Karpas-422 (cell line): ENCODE measurements at places on chromosomes 5 and 9.

DNA sequence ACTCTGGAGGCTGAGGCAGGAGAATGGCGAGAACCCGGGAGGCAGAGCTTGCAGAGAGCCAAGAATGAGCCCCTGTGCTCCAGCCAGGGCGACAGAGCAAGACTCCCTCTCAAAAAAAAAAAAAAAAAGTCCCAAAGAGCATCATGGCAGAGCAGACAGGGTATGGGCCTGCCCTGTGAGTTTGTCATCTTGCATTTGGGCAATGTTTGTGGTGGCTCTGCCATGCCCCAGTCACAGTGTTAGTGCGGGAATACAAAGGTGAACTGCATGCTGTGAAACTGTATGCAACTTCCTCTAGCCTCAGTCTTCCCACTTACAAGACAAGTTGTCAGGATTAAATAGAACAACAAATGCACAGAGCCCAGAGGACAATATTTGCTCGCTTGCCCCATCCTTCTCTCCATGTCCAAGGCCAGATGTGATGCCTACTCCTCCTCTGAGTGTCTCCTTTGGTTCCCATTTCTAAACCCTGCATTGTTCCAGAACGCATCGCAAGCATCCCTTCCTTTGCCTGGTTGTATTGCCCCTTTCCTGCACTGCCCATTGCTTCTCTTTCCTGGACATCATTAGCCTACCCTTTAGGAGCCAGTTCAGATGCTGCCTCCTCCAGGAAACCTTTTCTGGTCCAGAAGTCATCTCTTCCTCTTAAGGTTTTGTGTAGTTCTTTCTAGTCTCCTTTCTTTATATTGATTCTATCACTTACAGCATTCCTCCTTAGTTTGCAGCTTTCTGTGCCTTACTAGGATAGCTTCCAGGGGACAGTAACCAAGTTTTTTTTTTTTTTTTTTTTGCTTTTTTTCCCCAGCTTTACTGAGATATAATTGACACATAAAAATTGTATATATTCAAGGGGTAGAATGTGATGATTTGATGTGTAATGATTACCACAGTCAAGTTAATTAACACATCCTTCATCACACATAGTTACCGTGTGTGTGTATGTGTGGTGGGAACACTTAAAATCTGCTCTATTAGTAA, 69.0 kb upstream of the TNFAIP8 start:
- no peak for DNase-seq

- DNase-seq = no peak
Observed at GRCh38 chr9:77893706-77894105, 137.9 kb downstream of the GNAQ start.

- peak; percentile 88 for DNase-seq
Observed at GRCh38 chr5:142012186-142012785, 541 bp downstream of the GNPDA1 start.

GRCh38 chr9:99234618-99235017, 12.5 kb downstream of the SEC61B start:
- no peak for DNase-seq

GRCh38 chr5:5289537-5289936, 132.9 kb upstream of the ICE1 start:
- no peak for DNase-seq

DNA sequence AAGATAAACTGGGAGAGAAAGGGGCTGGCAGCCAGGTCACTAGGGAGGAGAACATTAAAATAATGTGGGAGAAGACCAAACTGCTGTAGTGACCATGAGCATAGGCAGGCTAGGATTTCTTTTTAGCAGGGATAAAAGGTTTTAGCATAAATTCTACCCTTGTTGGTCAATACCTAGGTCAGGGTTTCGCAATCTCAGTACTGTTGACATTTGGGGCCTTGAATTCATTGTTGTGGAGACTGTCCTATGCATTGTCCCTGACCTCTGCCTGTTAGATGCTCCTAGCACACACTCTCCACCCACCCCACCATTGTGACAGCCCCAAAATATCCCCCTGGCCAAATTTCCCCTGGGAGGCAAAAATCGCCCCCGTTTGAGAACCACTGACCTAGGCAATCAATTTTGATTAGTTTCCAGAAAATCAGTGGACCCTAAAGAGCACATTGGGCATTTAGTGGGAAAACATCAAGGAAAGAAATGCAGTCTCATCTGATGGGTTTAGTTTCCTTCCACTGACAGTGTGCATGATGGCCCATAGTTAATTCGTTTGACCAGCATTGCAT, 181.4 kb downstream of the NTRK2 start:
- DNase-seq = no peak

DNA sequence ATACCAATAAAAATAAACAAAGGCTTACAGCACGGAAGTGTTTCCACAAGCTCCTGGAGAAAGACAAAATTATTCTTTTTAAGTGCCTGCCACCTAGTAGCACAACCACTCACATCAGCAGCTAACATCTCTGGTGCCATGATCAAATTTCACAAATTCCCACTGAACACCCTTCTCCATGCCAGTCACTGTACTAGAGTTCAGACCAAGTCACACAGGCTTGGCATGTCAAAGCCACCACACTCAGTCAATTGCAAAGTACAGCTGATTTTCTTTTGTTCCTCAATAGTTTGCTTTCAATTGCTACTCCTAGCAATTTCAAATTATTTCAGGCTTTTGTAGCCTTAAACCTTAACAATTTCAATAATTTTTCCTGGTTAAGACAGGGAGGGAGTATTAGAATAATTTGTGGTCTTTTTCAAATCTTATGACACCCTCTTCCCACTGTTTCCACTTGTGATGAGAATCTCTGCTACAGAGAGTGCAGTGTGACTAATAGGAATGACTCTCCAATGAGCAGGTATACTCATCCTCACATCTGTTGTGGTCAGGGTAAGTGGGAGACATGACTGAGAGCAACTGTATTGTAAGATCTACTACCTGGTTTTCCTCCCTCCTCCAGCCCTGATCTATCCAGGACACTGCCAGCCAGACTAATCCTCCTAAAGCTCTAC, 46.2 kb downstream of the RNF145 start:
- DNase-seq = no peak

DNA sequence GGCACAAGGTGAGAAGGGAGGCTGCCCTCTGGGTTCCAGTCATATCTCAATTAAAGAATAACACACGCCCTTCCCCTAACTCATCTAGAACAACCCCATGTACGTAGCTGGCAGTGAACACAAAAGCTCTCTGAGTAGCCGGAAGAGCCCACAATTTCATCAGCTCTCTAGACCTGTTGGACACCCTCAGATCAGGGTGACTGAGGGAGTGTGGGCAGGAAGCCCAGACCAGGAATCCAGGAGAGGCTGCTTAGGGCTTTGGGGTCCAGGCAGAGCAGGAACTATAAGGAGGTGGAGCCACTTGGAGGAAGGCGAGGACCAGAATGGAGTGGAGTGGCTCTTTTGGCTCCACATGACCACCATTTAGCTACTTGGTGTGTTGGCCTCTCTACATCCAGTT, 237.4 kb downstream of the NR3C1 start:
- DNase-seq = no peak

DNA sequence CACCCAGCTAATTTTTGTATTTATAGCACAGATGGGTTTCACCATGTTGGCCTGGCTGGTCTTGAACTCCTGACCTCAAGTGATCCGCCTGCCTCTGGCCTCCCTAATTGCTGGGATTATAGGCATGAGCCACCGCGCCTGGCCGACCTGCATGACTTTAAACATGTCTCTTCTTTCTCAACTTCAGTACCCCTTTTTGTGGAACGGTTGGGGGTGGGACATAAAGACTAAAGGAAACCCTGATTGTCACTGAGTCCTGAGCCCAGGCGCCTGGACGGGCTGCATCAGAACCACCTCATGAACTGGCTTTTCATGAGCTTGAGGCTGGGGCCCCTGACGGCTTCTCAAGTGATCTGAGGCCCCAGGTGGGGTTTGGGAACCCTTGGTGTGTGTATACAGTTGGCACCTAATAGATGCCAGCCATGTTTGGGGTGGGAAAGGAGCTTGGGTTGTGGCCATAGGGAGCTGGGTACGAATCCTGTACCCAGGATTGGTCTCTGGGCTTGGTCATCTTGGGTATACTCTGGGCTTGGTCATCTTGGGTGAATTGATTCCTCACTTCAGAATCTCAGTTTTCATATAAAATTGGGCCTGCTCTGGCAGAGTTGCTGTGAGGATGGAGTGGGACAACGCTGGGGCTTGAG, 2.2 kb downstream of the GRK6 start:
- no peak for DNase-seq

GRCh38 chr5:80591352-80591751, 21.3 kb upstream of the ANKRD34B start:
- DNase-seq = no peak

GRCh38 chr9:16866587-16866986, 3.9 kb downstream of the BNC2 start:
- DNase-seq = no peak

- DNase-seq = no peak
Observed at GRCh38 chr9:81666123-81666522, 23.2 kb downstream of the TLE1 start.

DNA sequence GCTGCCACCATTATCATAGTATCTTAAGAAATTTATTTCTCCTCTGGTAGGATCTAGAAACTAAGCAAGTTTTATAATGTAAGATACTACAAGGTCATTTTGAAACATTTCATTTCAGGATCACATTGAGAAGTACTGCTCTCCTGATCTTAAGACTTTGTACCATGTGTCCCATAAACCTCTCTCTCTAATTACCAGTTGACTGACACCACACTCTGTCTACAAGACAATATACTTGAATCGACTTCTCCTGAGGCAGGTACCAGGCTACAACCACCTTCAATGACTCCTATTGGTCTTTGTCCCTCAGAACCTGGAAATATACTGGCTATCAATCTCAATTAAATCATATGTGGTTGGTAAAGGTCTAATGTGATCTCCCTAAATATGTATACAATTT, 597.0 kb downstream of the PTPRD start:
- no peak for DNase-seq

DNA sequence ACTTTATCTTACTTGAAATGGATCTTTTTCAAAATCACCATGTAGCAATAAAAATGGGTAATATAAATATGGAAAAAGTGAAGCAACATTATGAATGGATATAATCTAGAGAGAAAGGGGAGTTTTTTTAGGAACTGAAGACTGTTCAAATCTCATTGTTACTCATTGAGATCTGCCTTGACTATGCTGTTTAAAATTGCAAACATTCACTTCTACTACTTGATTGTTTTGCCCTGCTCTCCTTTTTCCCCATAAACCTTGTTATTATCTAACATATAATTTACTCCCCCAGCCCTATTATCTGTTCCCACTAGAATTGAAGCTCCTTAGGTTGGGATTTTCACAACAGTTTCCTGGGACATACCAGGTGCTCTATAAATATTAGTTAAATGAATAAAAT, 22.0 kb downstream of the PAM start:
- no peak for DNase-seq

GRCh38 chr9:134882204-134882785, 1.7 kb downstream of the FCN2 start:
- DNase-seq = no peak

GRCh38 chr5:157484768-157485167, 24.8 kb downstream of the NIPAL4 start:
- peak; percentile 50 for DNase-seq

DNA sequence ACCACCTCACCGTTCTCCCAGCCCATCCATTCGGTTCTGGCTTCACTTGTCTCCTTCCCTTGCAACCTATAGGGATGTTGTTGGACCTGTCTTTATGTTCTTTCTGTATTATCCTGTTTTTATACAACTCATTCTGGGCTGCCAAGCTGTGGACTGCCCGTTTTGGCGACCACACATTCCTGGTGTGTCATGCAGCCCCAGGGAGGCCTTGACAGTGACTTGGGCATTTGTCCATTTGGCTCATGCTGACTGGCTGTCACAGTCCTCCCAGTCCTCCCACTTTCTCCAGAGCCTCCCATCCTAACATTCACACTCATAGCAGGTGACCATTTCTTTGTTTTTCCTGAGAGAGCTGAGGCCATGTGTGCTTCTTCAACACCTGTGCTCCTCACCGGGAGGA, 136.4 kb downstream of the SLF1 start:
- DNase-seq = no peak

DNA sequence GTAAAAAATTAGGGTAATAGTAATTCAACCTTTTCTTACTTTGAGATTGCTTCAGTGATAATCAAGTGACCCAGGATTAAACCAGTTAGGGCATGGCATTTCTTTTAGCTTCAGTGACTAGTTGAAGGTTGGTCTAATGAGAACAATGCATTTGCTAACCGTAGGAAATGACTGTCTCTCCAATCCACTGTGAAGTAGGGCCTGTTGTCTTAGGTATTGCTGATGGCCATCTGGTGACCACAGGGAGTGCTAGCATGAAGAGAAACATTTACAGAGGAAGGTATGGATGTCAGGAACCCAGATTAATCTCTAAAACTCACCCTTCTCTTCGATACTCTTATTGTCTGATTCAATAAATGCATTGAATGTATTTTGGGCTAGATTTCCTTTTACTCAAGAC, 535.9 kb upstream of the SEMA6A start:
- no peak for DNase-seq

- no peak for DNase-seq
Observed at GRCh38 chr5:121805911-121806310, 45.8 kb upstream of the FTMT start.

- peak; percentile 62 for DNase-seq
Observed at GRCh38 chr9:128372188-128372641, 1.0 kb downstream of the URM1 start.

DNA sequence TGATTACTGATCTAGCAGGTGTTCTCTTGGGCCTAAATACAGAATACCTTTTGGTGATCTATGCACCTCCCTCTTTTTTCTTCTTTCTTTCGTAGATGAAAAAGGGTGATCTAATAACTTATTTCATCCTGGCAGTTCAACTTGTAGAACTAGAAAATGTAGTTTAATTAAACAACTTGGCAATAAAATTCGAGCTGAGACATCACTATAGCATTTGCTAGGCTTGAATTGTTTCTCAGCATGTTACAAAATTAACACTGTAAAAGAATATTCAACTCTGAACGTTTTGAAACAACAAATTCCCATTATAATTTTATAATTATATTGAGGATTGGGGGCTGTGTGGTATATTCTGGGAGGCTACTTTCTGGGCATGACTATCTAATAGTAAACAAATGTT, 19.5 kb downstream of the SMIM15 start:
- no peak for DNase-seq

GRCh38 chr5:133688391-133688790, 76.0 kb upstream of the FSTL4 start:
- DNase-seq = no peak

GRCh38 chr5:173582216-173583111, 34.0 kb downstream of the BOD1 start:
- DNase-seq = no peak

GRCh38 chr5:32255540-32255900, 57.2 kb downstream of the MTMR12 start:
- no peak for DNase-seq

- no peak for DNase-seq
Observed at GRCh38 chr9:76115396-76115795, 224.9 kb downstream of the PCSK5 start.

DNA sequence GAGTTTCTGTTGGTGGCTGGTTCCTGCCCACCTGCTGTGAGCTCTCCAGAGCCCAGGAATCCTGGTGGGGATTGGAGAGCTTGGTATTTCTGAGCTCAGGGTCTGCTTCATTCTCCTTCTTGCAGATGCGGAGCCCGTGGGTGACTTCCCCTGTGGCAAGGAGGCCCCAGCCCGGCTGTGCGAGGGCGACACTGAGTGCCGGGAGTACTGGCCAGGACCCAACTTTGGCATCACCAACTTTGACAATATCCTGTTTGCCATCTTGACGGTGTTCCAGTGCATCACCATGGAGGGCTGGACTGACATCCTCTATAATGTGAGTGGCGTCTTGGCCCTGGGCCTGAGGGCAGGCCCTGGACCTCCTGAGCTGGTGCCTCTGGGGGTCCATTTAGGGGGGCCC, 39.5 kb downstream of the CACNA1B start:
- DNase-seq = no peak

- no peak for DNase-seq
Observed at GRCh38 chr5:102959055-102959454, 160.9 kb downstream of the GIN1 start.
